Spleen (tissue), 13 donors: ENCODE measurements at places on chromosomes 6 and 20. TPM values are rescaled to one million over a fixed set of nuclear protein-coding genes. Genes with fewer than 3 reads are reported as not detected.

DNA sequence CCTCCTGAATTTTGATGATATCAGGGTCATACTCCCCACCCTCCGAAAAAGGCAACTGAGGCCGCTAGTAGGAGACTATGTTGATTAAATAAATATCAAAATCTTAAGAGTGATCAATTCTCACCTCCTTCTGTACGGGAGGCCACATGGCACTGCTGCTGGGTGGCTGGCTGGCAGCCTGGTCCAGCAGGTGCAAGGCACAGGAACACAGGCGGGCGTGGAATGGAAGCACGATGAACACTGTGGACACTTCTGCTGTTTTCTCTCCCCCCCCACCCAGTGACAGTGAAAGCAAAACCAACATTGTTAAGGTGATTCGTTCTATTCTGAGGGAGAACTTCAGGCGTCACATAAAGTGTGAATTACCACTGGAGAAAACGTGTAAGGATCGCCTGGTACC lies 9.7 kb upstream of the CLDN20 start:
- no peaks in the 10 kb centered on the region for H3K27me3 ChIP-seq
- no peak overlapping the region for H3K27ac ChIP-seq
- no peaks in the 10 kb centered on the region for H3K4me1 ChIP-seq
- no peaks in the 10 kb centered on the region for H3K36me3 ChIP-seq
- no peak overlapping the region for H3K4me3 ChIP-seq

The PRR18 gene
- not detected for total RNA-seq

The EYS gene
- total RNA-seq = not detected

The SMAP1 gene
- 16.8 TPM for total RNA-seq

DNA sequence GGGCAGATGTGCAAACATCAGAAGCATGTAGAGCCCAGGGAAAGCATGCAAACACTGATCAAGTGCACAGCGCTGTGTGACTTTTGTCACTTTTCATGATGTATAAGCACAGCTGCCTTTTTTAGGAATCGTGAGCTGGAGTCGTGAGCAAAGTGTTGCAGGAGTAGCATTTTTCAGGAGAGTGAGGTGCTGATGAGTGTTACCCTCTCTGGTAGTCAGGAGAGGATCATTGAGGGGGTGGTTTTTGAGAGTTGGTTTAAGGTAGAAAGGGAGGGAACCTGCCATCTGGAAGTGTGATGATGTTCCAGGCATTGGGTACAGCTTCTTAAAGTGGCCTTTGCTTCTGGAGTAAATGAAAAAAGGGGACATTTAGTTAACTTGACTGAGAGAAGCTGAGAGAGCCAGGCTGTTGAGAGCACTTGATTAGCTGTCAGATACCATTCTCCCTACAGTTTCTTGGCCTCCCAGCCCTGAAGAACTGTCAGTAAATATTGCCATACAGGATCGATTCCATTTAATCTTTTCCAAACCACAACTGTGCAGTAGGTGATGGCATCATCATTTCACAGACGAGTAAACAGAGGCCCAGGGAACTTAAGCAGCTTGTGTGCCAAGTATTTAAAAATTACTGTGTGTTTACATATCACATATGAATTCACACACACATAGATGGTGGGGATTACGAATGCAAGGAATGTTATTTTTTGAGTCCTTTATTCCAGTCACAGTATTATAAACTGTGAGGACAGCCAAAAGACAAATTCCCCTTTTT lies 28.9 kb downstream of the TPD52L1 start:
- H3K4me3 ChIP-seq = no peak overlapping the region
- no peaks in the 10 kb centered on the region for H3K27me3 ChIP-seq
- DNase-seq = no peak
- no peak overlapping the region for H3K27ac ChIP-seq
- no peaks in the 10 kb centered on the region for H3K4me1 ChIP-seq

The C4A gene
- 199 TPM for total RNA-seq

The HTR1E gene
- total RNA-seq = not detected
